ENCODE measurements at places on chromosomes 16 and 17.
A peak's percentile ranks its signal among the peaks of the same experiment; 100 is the strongest.

- no peak for DNase-seq
These were observed 1.6 kb upstream of the CD7 start for GRCh38 chr17:82318772-82319606.

GRCh38 chr17:334974-335481 is 17.6 kb downstream of the RPH3AL start:
- DNase-seq, result no peak

GRCh38 chr17:68613739-68614298 is 12.7 kb upstream of the FAM20A start:
- DNase-seq, result peak; percentile 26

GRCh38 chr17:17467720-17468119 is 9.1 kb upstream of the MED9 start:
- no peak for DNase-seq

- DNase-seq, result no peak
These were observed 59.8 kb downstream of the PIPOX start for GRCh38 chr17:29102741-29103181.

DNA sequence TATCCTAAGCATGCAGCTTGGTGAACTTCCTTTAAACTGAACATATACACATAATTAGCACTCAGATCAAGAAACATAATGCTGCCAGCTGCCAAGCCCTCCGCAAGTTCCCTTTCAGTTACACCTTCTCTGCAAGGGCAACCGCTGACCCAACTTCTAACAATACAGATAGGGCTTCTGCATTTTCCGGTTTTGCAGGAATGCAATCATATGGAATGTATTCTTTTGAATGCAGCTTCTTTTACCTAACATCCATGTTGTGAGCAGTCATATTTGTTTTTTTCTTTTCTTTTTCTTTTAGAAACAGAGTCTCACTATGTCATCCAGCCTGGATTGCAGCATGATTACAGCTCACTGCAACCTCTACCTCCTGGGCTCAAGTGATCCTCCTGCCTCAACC is 110.7 kb downstream of the GSG1L start:
- no peak for DNase-seq

DNA sequence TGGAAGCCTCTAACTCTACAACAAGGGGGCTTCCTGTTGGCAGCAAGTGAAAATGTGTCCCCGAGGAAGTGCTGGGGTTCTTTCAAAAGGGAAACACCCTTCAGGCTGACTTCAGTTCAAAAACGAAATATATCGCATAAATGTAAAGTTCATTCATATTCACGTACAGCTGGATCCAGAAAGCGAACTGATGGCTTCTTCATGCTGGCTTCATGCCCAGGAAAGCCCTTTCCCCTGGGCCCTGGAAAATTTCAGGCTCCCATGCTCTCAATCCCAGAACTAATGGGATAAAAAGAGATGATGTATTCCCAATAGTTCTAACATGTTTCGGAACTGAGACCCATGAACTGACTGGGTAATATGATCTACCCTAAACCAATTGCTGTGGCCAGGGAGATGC is 104.7 kb upstream of the CDH13 start:
- DNase-seq, result no peak

- no peak for DNase-seq
These were observed 314.3 kb downstream of the KCNJ2 start for GRCh38 chr17:70483624-70484023.

DNA sequence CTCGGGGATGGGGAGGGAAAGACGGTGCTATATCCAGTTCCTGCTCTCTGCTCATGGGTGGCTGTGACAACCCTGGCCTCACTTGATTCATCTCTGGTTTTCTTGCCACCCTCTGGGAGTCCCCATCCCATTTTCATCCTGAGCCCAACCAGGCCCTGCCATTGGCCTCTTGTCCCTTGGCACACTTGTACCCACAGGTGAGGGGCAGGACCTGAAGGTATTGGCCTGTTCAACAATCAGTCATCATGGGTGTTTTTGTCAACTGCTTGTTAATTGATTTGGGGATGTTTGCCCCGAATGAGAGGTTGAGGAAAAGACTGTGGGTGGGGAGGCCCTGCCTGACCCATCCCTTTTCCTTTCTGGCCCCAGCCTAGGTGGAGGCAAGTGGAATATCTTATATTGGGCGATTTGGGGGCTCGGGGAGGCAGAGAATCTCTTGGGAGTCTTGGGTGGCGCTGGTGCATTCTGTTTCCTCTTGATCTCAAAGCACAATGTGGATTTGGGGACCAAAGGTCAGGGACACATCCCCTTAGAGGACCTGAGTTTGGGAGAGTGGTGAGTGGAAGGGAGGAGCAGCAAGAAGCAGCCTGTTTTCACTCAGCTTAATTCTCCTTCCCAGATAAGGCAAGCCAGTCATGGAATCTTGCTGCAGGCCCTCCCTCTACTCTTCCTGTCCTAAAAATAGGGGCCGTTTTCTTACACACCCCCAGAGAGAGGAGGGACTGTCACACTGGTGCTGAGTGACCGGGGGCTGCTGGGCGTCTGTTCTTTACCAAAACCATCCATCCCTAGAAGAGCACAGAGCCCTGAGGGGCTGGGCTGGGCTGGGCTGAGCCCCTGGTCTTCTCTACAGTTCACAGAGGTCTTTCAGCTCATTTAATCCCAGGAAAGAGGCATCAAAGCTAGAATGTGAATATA is 4.8 kb upstream of the LASP1NB start:
- no peak for DNase-seq

DNA sequence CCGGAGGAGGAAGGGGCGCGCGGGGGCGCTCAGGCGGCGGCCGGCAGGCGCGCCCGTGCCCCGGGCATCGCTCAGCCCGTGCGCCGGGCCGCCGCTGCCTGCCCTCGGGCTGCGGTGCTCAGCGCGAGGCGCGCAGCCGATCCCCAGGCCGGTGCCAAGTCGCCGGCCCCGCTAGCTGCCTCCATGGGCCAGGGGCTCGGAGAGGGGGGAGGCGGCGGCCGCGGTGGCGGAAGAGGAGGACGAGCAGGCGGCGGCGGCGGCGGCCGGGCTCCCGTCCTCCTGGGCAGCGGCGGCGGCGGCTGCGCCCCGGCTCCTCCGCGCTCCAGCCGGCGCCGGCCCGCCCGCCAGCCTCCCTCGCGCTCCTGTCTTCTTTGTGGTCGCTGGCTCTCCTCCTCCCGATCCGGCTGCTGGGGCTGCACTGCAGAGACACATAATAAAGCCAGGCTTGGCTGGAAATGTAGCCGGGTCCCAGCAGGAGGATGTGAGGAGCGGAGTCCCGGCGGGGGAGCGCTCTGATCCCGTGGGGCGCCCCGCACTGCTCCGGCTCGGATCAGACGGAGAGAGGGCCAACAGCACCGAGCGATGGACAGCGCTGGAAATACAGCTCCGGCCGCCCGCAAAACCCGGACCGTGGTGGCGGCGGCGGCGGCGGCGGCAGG is 889 bp upstream of the ZNF423 start:
- no peak for DNase-seq
